ENCODE measurements at places on chromosomes 7 and 10. TPM values are rescaled to one million over a fixed set of nuclear protein-coding genes. Genes with fewer than 3 reads are reported as not detected.

DNA sequence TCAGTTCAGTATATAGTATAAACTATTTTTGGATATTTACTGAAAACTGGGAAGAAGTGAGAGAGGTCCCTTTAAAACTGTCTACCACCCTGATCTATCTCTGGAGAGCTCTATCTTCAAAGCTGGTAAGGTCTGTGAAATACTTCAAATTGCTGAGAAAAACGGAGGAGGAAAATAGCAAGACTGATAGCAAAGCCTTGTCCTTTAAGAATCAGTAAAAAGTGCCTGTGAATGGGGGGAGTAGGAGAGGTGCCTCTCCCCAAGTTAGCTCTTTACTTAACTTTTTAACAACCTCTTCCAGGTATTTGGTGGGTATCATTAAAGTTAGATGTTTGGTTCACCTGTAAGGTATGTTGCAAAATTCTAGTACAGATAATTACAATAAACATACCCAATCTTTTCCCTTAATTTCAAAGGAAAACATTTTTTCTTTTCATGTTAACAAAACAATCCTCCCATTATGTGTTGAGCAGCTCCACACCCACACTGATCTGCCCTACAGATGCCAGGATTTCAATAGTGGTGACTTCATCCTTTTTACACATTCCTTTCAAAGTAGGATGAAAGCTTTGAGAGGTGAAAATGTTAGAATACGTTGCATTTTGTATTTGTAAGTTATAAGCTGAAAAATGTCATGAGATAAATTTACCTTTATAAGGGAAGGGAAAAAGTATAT, 149.2 kb downstream of the CRPPA start:
- H3K27me3 ChIP-seq: no peaks in the 10 kb centered on the region
- no peak overlapping the region for H3K27ac ChIP-seq
- no peak overlapping the region for H3K4me3 ChIP-seq
- DNase-seq: no peak
- H3K4me1 ChIP-seq: no peaks in the 10 kb centered on the region

GRCh38 chr7:139041378-139042085, 5.7 kb upstream of the ZC3HAV1L start:
- peaks cover 57% of the 10 kb centered on the region for H3K4me1 ChIP-seq
- H3K4me3 ChIP-seq: no peak overlapping the region
- DNase-seq: peak; percentile 37

DNA sequence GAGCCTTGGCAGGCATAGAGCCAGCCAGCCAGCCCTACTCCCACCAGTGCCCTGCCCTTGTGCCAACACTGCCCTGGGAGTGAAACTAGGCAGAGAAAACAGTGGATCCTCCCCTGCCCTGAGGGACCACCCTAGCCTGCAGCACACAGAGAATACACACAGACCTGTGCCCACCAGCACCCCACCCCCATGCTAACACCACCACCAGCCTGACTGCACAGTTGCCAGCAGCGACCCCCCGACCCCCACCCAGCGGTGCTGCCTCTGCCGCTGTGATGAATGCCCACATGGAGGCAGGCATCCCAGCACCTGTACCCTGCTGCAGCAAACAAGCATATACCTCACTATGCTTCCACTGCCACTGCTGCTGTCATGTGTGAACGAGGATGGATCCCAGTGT, 9.4 kb upstream of the MIOS start:
- no peak overlapping the region for H3K27ac ChIP-seq

GRCh38 chr7:30351286-30351685, 66.9 kb downstream of the ZNRF2 start:
- H3K4me1 ChIP-seq: peaks cover 41% of the 10 kb centered on the region
- no peak overlapping the region for H3K4me3 ChIP-seq
- no peak overlapping the region for H3K27ac ChIP-seq

GRCh38 chr7:142974626-142975025, 12.5 kb upstream of the KEL start:
- no peaks in the 10 kb centered on the region for H3K4me1 ChIP-seq
- no peak overlapping the region for H3K27ac ChIP-seq
- DNase-seq: no peak
- peaks cover 12% of the 10 kb centered on the region for H3K27me3 ChIP-seq
- no peak overlapping the region for H3K4me3 ChIP-seq

The MYO3A gene
- not detected for total RNA-seq

The CALCR gene
- total RNA-seq: not detected

GRCh38 chr7:94403546-94403945, 8.9 kb downstream of the COL1A2 start:
- no peak for DNase-seq
- H3K4me3 ChIP-seq: no peak overlapping the region
- H3K27me3 ChIP-seq: peaks cover 3% of the 10 kb centered on the region

DNA sequence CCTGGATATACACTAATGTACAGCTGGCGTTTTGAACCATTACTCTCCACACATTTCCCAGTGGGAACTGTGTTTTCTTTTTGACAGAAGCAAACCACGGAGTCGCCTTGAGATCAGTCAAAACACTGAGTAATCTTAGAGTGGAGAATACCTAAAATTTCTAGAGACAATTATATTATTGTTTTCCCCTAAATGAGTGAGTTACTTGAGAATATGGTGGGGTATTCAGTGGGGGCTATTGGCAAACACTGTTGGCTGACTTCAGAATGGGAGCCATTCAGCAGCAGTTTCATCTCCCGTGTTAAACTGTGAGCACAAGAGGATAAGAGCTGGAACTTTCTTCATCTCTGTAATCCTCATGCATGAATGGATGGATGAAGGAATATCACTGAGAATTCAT, 6.2 kb downstream of the IL2RA start:
- H3K36me3 ChIP-seq: peaks cover 82% of the 10 kb centered on the region
- H3K4me1 ChIP-seq: peaks cover 80% of the 10 kb centered on the region
- H3K4me3 ChIP-seq: peak overlapping the region; percentile 32
- DNase-seq: peak; percentile 18
- no peaks in the 10 kb centered on the region for H3K27me3 ChIP-seq

The ANK3 gene
- 4.5 TPM for total RNA-seq

The LSM8 gene
- total RNA-seq: 54.4 TPM

DNA sequence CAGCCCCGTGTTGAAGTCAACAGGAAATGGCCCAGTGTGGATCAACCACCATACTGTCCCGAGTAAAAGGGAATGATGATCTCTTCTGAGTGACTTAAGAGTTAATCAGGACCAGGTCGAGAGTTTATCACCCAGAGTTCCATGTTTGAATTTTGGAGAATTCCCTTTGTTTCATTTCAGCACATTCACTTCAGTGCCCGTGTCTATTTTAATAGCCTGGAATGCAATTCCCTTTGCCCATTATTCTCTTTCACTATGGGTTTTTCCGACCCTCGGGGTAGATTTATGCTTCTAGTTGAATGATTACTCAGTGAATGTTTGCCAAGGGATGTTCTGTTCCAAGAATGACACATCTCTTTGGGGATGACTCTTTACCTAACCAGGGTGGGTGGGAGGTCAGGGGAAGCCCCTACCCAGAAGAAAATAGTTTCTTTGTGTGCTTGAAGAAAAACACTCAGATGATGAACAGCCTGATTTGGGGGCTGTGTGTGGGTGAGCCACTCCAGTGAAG, 594.9 kb downstream of the INHBA start:
- no peak for DNase-seq
- H3K27ac ChIP-seq: no peak overlapping the region
- no peaks in the 10 kb centered on the region for H3K4me1 ChIP-seq
- no peak overlapping the region for H3K4me3 ChIP-seq

GRCh38 chr7:46291601-46292150, 370.6 kb upstream of the IGFBP3 start:
- H3K4me3 ChIP-seq: no peak overlapping the region
- no peaks in the 10 kb centered on the region for H3K36me3 ChIP-seq
- no peak overlapping the region for H3K27ac ChIP-seq

The IFIT1B gene
- not detected for total RNA-seq

- DNase-seq: no peak
- no peak overlapping the region for H3K27ac ChIP-seq
- no peaks in the 10 kb centered on the region for H3K36me3 ChIP-seq
- H3K4me1 ChIP-seq: no peaks in the 10 kb centered on the region
- H3K4me3 ChIP-seq: no peak overlapping the region
Observed at GRCh38 chr7:92436612-92437445, 10.5 kb upstream of the GATAD1 start.

DNA sequence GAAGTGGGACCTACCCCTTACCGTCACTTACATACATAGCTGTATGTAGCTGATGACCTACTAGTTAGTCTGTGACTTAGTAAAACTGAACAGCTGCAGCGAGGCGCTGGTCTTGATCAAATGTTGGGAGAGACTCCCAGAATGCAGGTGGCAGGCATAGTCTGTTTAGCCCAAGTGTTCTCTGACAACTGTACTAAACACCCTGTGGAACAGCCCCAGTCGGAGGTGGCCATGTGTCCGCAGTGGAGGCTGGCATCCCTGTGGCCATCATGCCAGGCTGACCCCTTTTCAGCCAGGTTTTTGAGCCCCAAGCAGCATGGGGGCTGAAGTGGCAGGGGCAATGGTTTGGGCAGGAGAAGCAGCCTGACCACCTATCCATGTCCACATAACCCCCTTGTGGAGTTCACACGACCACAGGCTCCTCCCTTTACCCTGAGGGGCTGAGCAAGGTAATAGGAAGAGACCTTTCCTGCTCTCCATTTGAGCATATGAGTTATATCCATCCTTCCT, 7.2 kb downstream of the ADCY1 start:
- no peak overlapping the region for H3K4me3 ChIP-seq
- H3K36me3 ChIP-seq: no peaks in the 10 kb centered on the region
- peaks cover 8% of the 10 kb centered on the region for H3K27me3 ChIP-seq
- H3K4me1 ChIP-seq: no peaks in the 10 kb centered on the region
- no peak for DNase-seq

The MKX gene
- not detected for total RNA-seq

- H3K4me3 ChIP-seq: no peak overlapping the region
- peaks cover 3% of the 10 kb centered on the region for H3K27me3 ChIP-seq
- no peak for DNase-seq
- H3K4me1 ChIP-seq: no peaks in the 10 kb centered on the region
Observed at GRCh38 chr10:114609518-114610426, 48.3 kb downstream of the ABLIM1 start.

The LIPK gene
- total RNA-seq: not detected

- peak overlapping the region; percentile 69 for H3K27ac ChIP-seq
- no peak overlapping the region for H3K4me3 ChIP-seq
- H3K27me3 ChIP-seq: no peaks in the 10 kb centered on the region
- H3K4me1 ChIP-seq: peaks cover 33% of the 10 kb centered on the region
- no peak for DNase-seq
Observed at GRCh38 chr10:6110136-6110535, 21.3 kb downstream of the RBM17 start.

DNA sequence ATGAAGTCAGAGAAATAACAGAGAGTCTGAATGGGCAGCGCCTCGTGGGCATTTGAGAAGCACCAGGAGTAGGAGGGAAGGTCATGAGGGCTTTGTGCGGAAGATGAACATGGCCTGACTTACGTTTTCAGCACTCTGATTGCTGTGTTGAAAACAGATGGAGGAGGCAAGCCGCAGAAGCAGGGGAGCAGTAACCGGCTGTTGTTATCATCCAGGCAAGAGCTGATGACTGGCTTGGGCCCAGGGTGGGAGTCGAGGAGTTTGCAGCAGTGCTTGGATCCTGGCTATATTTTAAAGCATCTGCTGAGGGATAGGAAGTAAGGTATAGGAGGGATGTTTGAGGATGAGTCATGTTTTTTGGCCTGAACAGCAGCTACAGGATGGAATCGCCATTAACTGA, 12.7 kb upstream of the PDLIM1 start:
- no peak for DNase-seq
- peaks cover 5% of the 10 kb centered on the region for H3K27me3 ChIP-seq
- H3K36me3 ChIP-seq: no peaks in the 10 kb centered on the region
- peaks cover 2% of the 10 kb centered on the region for H3K4me1 ChIP-seq
- H3K27ac ChIP-seq: no peak overlapping the region
- no peak overlapping the region for H3K4me3 ChIP-seq

DNA sequence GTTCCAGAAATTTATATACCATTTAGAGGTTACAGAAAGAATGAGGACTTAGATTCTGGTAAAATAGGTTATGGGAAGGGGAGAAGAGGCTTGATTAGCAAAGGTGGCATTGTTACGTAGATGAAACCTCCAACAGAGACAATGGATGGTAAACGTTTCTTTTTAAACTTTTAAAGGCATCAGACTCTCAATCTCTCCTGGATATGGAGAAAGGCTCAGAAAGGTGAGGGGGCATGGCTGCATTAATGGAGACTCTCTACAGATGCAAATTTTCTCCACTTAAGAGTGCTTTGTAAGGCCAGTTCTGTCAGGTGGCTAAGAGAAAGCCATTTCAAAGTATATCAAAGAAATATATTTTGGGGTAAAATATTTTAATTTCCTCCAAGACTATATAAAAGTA, 240.9 kb upstream of the PTER start:
- H3K36me3 ChIP-seq: peaks cover 8% of the 10 kb centered on the region
- no peak for DNase-seq
- peaks cover 4% of the 10 kb centered on the region for H3K27me3 ChIP-seq
- no peak overlapping the region for H3K4me3 ChIP-seq
- peaks cover 28% of the 10 kb centered on the region for H3K4me1 ChIP-seq

- DNase-seq: no peak
- H3K27ac ChIP-seq: no peak overlapping the region
- no peaks in the 10 kb centered on the region for H3K4me1 ChIP-seq
- H3K27me3 ChIP-seq: peaks cover 2% of the 10 kb centered on the region
Observed at GRCh38 chr7:12028508-12028907, 182.6 kb upstream of the TMEM106B start.

The MEIG1 gene
- total RNA-seq: not detected

All from activated CD8-positive, alpha-beta T cell treated with anti-CD3 and anti-CD28 coated beads, Interleukin-2, amount 10 ng/mL, durations not matched to agents 7 days and 5 days (primary cell).